ENCODE measurements at places on chromosomes 3 and 15.

DNA sequence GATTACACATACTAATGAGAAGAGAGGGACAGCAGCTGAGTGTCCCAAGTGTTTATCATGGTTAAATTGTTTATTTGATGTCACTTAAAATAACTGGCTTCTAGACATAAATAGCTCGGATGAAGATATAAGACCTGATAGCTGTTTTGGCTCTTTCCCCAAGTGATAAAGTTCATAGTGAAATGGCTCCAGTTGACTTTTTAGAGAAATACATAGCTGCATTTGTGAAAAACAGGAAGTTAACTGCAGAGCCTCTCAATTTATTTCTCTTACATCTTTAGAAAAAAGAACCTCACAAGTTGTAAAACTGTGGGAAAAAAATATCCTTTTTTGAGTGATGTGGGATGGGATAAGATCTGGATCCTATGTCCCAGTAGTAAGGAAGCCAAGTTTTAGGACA, 332.9 kb upstream of the RASGRP1 start:
- no peaks in the 10 kb centered on the region for H3K36me3 ChIP-seq
- no peaks in the 10 kb centered on the region for H3K27me3 ChIP-seq
- H3K4me1 ChIP-seq = no peaks in the 10 kb centered on the region
- H3K4me3 ChIP-seq = no peak overlapping the region
- DNase-seq = no peak
- H3K27ac ChIP-seq = no peak overlapping the region

- no peaks in the 10 kb centered on the region for H3K4me1 ChIP-seq
- no peaks in the 10 kb centered on the region for H3K36me3 ChIP-seq
- DNase-seq = no peak
- H3K27ac ChIP-seq = no peak overlapping the region
- peak overlapping the region; percentile 13 for H3K4me3 ChIP-seq
Measured at GRCh38 chr3:193842029-193842798, 249.2 kb downstream of the OPA1 start.

- H3K27me3 ChIP-seq = no peaks in the 10 kb centered on the region
- DNase-seq = no peak
- H3K36me3 ChIP-seq = no peaks in the 10 kb centered on the region
- no peaks in the 10 kb centered on the region for H3K4me1 ChIP-seq
- no peak overlapping the region for H3K27ac ChIP-seq
Measured at GRCh38 chr3:57128826-57129667, 36.1 kb downstream of the IL17RD start.

DNA sequence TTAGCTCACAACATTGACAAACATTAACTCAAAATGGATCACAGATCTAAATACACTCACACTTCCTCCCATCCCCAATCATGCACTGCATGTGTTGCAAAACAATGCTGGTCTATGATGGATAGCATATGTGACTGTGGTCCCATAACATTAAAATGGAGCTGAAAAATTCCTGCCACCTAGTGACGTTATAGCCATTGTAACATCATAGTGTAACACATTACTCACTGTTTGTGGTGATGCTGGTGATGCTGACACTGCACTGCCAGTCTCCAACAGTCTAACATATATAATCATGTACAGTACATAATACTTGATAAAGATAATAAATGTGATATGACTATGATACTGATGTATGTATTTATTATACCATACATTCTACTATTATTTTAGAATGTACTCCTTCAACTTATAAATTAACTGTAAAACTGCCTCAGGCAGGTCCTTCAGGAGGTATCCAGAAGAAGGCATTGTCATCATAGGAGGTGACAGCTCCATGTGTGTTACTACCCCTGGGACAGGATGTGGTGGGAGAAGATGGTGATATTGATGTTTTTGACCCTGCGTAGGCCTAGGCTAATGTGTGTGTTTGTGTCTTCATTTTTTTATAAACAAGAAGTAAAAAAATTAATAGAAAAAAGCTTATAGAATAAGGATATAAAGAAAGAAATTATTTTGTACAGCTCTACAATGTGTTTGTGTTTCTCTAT, 41.3 kb downstream of the TXNRD3 start:
- H3K4me1 ChIP-seq = no peaks in the 10 kb centered on the region
- H3K27me3 ChIP-seq = no peaks in the 10 kb centered on the region
- no peak overlapping the region for H3K27ac ChIP-seq
- H3K36me3 ChIP-seq = no peaks in the 10 kb centered on the region
- no peak overlapping the region for H3K4me3 ChIP-seq

- no peak overlapping the region for H3K27ac ChIP-seq
- H3K4me3 ChIP-seq = no peak overlapping the region
- no peaks in the 10 kb centered on the region for H3K4me1 ChIP-seq
- no peak for DNase-seq
- H3K27me3 ChIP-seq = no peaks in the 10 kb centered on the region
Measured at GRCh38 chr3:188084752-188085583, 69.0 kb upstream of the LPP start.

Data from thoracic aorta (tissue), 2 donors.